ENCODE measurements at places on chromosomes 2 and 18.

- DNase-seq: no peak
Measured at GRCh38 chr2:190986221-190986953, 27.6 kb downstream of the STAT1 start.

- no peak for DNase-seq
Measured at GRCh38 chr18:74450626-74451025, 6.5 kb downstream of the DIPK1C start.

- DNase-seq: no peak
Measured at GRCh38 chr18:46257366-46257765, 153.2 kb downstream of the HAUS1 start.

- no peak for DNase-seq
Measured at GRCh38 chr2:36507408-36507812, 90.6 kb downstream of the FEZ2 start.

- DNase-seq: no peak
Measured at GRCh38 chr18:7601246-7601615, 34.1 kb downstream of the PTPRM start.

DNA sequence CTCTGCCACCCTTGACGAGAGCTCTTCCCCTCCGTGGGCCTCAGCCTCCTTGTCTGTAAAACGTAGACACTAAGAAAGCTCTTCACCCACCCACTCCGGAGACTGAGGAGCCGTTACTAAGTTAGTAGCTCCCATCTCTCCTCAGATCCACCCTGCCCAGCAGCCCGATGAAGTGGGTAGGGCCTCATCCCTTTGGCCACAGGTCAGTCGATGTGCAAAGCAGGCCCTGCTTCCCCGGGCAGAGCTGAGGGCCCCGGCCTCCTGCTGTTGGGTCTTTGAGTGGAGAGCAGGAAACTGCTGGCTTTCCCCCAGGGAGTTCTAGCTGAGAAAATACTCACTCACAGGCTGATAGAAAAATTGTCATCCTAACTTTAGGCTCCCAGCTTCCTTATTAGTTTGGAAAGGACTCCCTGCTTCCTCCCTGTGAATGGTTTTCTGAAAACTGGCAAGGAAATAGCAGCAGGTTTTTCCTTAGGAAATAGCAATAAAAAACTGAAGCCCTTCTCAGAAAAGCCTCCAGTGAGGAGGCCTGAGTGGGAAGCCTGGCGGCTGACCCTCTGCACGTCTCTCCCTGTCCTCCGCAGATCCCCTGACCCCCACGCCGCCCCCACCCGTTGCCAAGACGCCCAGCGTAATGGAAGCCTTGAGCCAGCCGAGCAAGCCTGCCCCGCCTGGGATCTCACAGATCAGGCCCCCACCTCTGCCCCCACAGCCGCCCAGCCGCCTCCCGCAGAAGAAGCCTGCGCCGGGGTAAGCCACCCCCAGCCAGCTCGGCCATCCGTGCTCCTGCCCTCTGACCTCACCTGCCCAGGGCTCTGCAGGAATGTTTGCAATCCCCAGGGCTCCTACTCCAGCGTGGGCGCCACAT lies 30.2 kb downstream of the ITGB1BP1 start:
- no peak for DNase-seq

- DNase-seq: no peak
Measured at GRCh38 chr2:201349601-201350000, 7.5 kb downstream of the FLACC1 start.

DNA sequence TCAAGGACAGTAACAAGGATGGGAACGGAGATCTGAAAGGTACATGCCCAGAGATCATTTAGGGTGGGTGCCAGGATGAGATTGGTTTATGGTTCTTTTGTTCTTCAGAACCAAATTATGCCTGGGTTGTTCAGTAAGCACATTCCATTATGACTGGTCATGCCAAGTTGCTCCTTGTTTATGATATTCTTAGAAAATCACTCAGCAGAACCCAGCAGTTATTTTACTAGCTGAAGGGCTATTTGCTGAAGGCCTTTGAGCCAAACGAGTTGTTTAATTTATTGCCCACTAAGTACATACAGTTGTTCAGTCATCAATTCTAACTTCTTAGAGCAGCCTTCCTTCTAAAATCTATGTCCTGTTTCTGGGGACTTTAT lies 635 bp downstream of the SLC3A1 start:
- no peak for DNase-seq

- no peak for DNase-seq
Measured at GRCh38 chr2:17146358-17146757, 371.9 kb downstream of the RAD51AP2 start.

- DNase-seq: peak; percentile 52
Measured at GRCh38 chr2:237923481-237924163, 43.2 kb upstream of the UBE2F start.

GRCh38 chr2:175854665-175855064 lies 147.4 kb downstream of the LNPK start:
- DNase-seq: no peak

GRCh38 chr2:240990266-240990529 lies 8.2 kb upstream of the SNED1 start:
- DNase-seq: no peak

DNA sequence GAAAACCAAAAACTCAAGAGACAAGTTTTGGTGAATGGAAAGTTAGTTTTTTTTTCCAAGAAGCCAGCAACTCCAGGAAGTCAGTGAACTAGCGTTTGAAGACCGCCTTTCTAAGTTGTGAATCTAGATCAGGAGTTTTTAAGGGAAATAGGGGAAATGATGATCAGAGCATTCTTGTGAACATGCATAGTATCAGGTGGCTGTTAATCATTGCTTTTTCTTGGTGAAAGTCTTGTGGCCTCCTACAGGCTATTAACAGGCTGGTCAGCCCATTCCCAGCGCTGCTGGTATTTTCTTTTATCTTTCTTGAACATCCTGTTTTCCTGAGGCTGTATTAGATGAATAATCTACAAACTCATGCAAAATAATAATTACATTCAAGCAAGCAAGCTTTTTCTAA lies 155.8 kb downstream of the PTPRM start:
- DNase-seq: no peak

DNA sequence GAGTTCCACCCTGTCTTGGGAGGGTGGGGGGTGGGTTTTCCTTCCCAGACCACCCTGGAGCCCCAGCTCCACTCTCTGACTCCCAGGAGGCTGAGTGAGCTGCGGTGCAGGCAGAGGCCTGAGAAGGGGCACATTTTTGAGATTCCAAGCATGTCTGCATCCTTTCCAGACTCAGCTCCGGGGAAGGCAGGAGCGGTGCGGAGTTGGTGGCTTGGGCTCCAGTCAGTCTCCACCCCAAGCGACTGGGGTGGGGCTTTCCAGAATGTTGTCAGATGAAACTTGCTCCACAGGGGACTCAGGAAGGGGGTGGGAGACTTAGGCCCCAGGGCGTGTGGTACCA lies 44.2 kb upstream of the HS6ST1 start:
- no peak for DNase-seq

DNA sequence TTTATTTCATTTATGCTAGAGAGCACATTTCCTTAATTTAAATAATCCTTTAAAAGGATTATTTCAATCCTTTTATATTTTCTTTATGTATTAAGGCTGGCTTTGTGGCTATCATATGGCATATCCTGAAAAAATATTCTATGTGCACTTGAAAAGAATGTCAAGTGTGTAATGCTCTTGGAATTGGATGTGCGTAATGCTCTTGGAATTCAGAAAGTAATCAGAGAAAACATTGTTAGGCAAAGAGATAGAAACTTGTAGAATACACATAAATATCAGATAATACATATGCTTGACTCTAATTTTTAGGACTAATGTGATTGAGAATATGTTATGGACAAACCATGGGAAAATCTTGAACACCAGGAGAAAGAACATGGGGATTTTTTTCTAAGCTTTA lies 197.5 kb upstream of the COL3A1 start:
- DNase-seq: no peak

- no peak for DNase-seq
Measured at GRCh38 chr18:58866773-58867150, 2.1 kb downstream of the ZNF532 start.

DNA sequence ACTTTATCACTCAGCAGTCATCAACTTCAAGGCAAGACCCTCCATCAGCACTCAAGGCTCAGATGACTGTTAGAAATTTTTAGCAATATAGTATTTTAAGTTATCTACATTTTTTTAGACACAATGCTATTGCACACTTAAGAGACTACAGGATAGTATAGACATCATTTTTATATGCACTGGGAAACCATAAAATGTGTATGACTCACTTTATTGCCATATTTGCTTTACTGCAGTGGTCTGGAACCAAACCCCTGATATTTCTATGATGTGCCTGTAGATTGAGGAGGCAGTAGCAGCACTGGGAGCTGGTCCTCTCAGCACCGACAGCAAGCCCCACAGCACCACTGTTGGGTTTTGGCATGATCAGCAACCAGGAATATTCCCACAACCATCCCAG lies 264.8 kb upstream of the HNRNPA3 start:
- no peak for DNase-seq

DNA sequence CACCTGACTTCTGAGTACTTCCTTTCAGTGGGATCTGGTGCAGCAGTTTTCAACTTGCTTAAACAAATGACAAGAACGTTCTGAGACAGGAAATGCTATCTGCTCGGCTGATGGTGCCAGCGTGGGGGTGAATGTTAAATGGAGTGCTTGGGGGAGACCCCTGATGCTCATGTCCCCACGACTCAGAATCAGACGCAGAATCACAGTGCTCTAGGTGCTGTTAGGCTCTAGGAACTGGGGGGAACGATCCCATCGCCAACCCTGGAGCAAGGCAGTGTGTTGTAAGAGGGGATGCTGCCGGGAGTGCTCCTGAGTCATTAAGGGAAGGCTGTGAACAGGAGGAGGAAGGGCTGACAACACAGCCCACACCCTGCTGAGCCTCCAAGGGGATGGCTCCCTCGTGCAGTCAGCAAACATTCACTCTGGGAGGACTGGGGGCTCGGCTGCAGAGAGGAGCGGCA lies 34.1 kb upstream of the KCNF1 start:
- no peak for DNase-seq

DNA sequence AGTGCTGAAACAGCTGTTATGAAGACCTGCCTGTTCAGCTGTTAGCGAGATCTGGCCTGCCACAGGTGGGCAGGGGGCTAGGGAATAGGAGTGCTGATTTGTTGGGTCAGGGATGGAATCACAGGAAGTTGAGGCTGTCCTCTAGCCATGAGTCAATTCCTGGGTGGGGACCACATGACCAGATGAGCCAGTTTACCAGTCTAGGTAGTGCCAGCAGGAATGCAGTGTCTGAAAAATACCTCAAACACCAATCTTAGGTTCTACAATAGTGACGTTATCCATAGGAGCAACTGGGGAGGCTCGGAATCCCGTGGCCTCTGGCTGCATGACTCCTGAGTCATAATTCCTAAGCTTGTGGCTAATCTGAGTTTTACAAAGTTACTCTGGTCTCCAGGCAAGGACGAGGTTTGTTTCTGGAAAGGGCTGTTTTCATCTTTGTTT lies 44.9 kb downstream of the DYSF start:
- no peak for DNase-seq

- DNase-seq: no peak
Measured at GRCh38 chr2:46123013-46123412, 174.2 kb upstream of the EPAS1 start.

- DNase-seq: no peak
Measured at GRCh38 chr18:9811978-9812377, 73.8 kb upstream of the TXNDC2 start.

DNA sequence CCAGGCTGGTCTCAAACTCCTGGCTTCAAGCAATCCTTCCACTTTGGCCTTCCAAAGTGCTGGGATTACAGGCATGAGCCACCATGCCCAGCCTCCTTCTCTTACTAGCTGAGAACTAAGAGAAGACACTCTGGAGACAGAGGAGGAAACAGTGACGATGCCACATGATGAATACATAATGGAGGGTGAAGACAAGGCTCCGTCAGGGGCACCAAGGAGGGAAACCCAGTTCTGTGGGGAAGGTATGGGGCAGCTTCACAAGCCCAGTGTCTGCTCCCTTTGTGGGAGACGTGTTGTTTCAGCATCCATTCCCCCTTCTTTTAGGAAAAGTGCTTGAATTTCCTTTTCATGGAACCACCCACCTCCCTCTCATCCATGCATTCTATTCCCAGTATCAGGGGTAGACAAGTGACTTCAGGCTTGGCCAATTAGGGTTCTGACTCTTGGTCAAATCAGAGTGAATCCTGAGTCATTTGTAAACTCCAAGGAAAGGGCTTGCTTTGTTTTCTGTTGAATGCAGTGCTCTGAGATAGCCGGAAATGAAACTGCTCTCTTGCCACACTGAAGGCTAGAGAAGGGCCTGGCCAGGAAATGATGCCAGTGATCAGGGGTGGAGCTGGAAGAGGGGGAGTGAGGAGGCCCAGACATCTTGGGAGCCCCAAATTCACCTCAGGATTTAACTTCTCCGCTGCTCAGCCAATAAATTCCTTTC lies 23.7 kb downstream of the TMEM127 start:
- peak; percentile 21 for DNase-seq

- no peak for DNase-seq
Measured at GRCh38 chr18:11688972-11689668, at the start of gene GNAL. TSS of gene GNAL (plus strand) at chr18:11689264. CDS start at chr18:11689564, 300 bp downstream.

DNA sequence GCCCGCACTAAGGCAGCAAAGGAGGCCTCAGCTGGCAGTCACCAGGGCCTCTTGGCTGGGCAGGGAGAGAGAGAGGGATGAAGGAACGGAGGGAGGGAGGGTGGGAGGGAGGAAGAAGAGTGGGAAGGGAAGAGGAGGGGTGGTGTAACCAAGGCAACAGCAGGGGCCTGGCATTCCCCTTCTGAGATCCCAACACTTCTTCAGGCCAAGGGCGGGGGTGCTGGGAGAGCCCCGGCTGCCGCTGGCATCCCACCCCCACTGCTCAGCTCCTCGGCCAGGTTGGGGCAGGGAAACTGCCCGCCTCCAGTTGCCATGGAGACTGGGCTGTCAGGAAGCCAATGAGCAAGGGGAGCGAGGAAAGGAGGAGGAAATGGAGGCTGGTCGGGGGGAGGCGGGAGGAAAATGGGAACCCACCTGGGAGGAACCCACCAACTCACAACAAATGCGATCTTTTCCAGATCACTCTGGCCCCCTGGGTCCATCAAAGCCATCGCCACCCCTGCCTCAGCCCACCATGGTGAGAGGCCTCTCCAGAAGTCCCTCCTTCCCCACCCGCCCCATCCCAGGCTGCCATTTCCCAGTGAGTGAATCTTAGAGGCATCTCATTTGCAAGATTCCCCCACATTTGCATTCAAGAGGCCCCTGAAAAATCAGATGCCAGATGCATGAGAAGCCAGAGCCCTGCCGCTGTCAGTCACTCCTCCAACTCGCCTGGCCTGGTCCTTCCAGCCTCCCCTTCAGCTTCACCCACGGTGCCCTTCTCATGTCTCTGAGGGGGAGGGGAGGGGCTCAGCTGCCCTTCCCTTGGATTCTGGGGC lies 12.4 kb downstream of the SH2D6 start:
- no peak for DNase-seq

- DNase-seq: no peak
Measured at GRCh38 chr2:191441496-191442214, 196.5 kb downstream of the MYO1B start.

DNA sequence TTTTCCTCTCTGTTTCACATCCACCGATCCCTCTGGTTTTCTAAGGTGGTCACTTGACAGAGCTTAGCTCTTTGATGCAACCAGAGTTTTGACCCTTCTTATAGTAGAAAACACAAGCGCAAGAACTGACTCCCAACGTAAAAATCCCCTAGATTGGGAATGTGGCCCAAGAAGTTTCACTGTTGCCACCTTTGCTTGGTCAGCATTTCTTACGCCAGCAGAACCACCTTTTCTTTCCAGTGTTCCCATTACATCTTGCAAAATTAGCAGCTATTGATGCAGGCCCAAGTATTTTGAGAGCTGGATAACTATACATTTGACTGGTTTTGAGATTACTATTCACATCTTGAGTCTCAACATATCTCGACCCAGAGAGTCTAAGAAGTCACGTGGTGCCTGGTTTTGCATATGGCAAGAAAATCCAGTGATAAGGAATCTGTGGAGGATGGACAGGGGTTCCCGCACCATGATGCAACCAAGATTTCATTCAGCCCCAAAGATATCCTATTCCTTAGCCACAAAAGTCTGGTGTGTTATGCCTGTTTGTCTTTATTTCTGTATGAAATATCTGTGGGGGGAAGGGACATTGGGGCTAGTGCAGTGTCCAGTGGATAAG lies 37.9 kb downstream of the FBLN7 start:
- DNase-seq: no peak

Measured in activated CD8-positive, alpha-beta memory T cell treated with anti-CD3 and anti-CD28 coated beads for 4 hours (primary cell).